ENCODE measurements at places on chromosomes 1 and 21.

DNA sequence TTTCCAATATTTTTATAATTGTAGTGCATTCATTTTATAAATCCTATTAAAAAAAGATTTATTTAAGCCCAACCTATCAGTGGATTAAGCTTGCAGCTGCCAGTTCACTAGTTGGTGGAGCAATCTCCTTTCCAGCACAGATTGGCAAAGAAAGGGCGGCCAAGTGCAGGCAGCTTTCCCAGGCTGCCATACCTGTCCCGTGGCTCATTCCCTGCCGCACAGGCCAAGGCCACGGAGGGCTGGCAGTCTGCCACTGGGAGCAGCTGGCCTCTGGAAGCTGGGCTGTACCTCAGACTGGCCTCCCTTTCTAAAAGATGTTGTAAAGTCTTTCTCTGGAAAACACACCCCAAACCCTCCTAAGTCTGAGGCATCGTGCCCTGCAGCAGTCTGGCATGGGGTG, 74.2 kb downstream of the SIM2 start:
- no peak for DNase-seq

GRCh38 chr1:26996024-26996423, 2.5 kb downstream of the TRNP1 start:
- DNase-seq, result no peak

DNA sequence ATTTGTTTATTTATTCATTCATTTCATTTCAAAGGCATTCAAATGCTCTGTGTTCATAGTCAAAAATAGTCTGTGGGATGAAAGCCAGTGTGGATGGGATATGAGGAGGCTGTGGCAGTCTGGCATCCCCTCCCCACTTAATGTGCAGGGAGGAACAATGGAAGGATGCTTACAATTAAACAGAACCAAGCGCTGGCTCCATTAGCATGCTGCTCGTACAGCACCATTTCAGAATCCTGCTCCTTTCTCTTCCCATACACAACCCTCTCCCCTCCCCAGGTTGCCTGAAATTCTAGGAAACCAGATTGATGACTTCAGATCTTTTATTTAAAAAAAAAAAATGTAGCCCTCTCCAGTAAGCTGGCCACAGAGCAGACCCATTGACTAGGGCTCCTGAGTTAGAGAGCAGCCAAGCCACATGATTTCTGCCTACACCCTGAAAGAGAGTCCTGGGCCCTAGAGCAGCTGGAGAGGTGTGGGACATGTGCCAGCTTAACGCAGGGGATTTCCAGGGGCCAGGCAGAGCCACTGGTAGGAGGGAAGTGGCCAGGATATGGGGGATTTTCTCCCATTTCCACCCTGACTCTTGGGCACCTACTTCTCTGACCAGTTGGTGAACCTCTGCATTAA, 205.2 kb downstream of the ASTN1 start:
- no peak for DNase-seq

DNA sequence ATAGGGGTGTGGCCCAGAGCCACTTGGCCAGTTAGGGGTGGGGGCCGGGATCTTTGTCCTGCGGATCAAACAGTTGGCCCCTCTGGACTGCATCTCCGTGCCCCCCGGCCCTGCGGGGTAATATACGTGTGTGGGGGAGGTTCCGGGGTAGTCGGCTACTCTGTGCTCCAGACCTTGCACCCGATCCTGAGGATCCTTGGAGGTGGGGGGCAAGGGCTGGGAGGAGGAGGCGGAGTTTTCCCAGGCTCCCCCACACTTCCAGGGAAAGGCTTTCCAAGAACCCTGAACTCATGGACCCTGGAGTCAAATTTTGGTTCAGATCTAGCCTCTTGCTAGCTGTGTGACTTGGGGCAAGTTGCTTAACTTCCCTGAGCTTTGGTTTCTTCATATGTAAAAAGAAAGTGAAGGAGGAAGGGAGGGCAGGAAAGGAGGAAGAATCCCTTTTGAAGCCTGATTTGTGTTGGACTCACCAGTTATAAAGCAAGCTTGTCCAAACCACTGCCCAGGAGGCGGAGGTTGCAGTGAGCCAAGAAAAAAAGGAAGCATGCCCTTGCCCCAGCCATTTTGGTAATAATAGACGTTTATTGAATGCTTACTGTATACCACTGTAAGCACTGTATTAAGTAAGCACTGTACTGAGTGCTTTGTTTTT, 686 bp downstream of the MIIP start:
- DNase-seq, result no peak

DNA sequence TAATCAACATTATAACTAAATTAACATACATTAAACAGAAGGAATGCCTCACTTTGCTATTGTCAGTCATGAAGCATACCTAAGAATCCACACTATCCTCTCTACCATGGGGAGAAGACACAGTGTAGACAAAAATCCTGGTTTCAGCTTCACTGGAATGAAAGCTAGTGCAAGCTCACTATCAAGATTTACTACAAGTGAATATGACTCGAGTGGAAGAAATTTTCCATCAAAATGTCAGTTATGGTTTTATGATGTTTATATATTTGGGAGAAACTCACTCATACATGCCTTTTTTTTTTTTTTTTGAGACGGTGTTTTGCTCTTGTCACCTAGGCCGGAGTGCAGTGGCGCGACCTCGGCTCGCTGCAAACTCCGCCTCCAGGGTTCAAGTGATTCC, 424.3 kb downstream of the KCNT2 start:
- no peak for DNase-seq

DNA sequence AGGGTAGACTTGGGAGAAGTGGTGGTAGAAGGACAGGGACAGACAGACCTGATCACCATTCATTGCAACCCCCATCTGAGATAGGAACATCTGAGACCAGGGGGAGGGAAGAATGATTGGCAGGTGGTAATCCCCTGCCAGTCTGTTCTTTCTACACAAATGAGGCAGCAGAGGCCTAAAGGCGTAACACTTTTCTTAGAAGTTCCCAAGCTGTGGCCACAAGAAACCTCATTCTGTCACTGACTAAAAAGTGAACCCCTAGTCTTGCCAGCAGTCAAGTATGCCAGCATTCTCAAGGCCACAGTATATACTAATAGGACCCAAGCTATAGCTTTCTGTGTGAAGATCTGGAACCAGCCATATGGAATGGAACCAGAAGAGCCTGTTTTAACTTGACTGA, 638.0 kb downstream of the KCNT2 start:
- no peak for DNase-seq

Measured in common myeloid progenitor, CD34-positive (primary cell).